ENCODE measurements at places on chromosomes 4 and X. TPM values are rescaled to one million over a fixed set of nuclear protein-coding genes. Genes with fewer than 3 reads are reported as not detected.

- no peak overlapping the region for H3K4me3 ChIP-seq
- H3K27me3 ChIP-seq, result no peaks in the 10 kb centered on the region
- H3K4me1 ChIP-seq, result no peaks in the 10 kb centered on the region
- no peak for DNase-seq
- H3K36me3 ChIP-seq, result no peaks in the 10 kb centered on the region
Observed at GRCh38 chrX:148915474-148915873, 415.1 kb downstream of the AFF2 start.

DNA sequence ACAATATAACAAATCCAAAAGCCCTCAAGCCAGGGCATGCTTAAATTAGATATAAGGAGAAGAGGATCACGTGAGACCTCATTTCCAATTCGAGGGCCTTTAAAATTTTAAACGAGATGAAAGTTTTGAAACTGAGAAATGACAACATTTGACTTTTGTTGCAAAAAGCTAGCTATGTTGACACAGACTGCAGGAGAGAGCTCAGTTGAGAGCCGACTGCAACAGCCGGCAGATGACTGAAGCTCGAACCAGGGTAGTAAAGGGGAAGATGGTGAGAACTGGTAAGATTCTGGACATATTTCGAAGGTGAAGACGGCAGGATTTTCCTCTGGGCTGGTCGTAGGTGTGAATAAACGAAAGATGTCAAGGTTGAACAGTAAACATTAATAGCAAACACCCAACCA lies 773 bp downstream of the PRMT9 start:
- peaks cover 39% of the 10 kb centered on the region for H3K4me1 ChIP-seq
- peak; percentile 21 for DNase-seq
- peak overlapping the region; percentile 98 for H3K4me3 ChIP-seq
- H3K27me3 ChIP-seq, result no peaks in the 10 kb centered on the region
- H3K27ac ChIP-seq, result peak overlapping the region; percentile 93

GRCh38 chr4:15501941-15502340 lies 32.3 kb downstream of the CC2D2A start:
- H3K4me1 ChIP-seq, result peaks cover 37% of the 10 kb centered on the region
- no peak for DNase-seq
- peaks cover 2% of the 10 kb centered on the region for H3K27me3 ChIP-seq
- H3K36me3 ChIP-seq, result peaks cover 22% of the 10 kb centered on the region

GRCh38 chrX:139204898-139205667 lies 325.5 kb upstream of the F9 start:
- no peak for DNase-seq
- peak overlapping the region; percentile 61 for H3K4me3 ChIP-seq
- H3K4me1 ChIP-seq, result no peaks in the 10 kb centered on the region

DNA sequence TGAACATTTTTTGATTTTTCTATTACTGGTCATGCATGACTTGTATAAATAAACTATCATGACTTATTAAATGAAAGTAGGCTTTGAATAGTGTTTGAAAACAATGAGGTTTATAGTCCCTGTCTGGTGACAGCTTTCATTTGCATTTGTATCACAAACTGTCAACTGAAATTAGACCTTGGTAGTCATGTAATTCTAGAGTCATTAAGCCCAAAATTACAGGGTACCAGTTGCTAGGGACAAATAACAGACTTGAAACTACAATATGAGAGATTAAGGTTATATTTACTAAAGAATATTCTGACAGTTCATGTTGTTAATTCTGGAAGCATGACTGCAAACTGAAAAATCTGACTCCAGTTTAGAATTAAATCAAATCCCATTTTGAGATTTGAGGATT lies 9.2 kb upstream of the VAMP7 start:
- H3K4me1 ChIP-seq, result peaks cover 6% of the 10 kb centered on the region
- H3K36me3 ChIP-seq, result no peaks in the 10 kb centered on the region
- peaks cover 5% of the 10 kb centered on the region for H3K27me3 ChIP-seq
- H3K4me3 ChIP-seq, result no peak overlapping the region
- no peak for DNase-seq

Gene LAP3
- total RNA-seq, result 56.5 TPM

Gene ARL9
- not detected for total RNA-seq

- H3K4me1 ChIP-seq, result no peaks in the 10 kb centered on the region
- no peaks in the 10 kb centered on the region for H3K36me3 ChIP-seq
- H3K27me3 ChIP-seq, result no peaks in the 10 kb centered on the region
- H3K4me3 ChIP-seq, result no peak overlapping the region
- DNase-seq, result no peak
Observed at GRCh38 chr4:64402684-64403083, 6.6 kb downstream of the TECRL start.

DNA sequence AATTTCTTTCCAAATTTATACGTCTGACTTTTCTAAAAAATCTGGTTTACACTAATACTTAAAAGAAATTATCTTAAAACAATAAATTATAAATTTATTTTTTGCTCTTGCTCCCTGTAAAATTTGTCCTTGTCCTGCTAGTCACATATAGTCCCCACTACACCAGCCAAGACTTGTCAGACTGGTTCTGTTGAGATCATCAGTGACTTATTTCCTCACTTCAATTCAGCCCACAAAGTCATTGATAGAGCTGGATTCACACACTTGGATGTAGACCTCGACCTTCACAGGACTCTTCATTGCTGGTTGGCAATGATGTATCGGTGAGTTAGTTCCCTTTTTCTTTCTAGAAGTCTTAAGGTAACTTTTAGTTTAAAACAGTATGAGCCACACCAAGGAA lies at the start of gene TMPRSS11E:
TMPRSS11E (plus strand) TSS at position 263 of the 400 bp plus-strand sequence; CDS start at position 313, 50 bp downstream.
- H3K4me1 ChIP-seq, result no peaks in the 10 kb centered on the region
- H3K36me3 ChIP-seq, result no peaks in the 10 kb centered on the region
- H3K4me3 ChIP-seq, result no peak within 1 kb of the TSS
- no peak within 1 kb of the TSS for H3K27ac ChIP-seq
- peaks cover 1% of the 10 kb centered on the region for H3K27me3 ChIP-seq

DNA sequence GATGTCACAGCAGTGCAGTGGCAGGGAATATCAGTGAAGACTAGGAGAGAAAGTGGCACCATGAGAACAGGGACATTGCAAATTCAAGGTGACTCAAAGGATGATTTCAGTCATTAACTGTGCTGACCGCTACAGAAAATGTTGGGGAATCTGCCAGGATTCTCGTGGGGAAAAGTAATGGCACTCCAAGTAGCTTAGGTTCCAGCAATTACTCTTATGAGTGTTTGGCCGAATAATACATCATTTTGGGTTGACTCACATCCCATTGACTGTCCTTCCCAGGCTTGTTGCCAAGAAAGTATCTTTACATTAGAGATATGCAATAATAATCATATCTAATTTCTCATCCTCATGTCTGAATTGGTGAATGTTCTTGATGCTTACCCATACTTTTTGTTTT lies 1411.1 kb upstream of the PCDH7 start:
- peaks cover 49% of the 10 kb centered on the region for H3K4me1 ChIP-seq
- no peaks in the 10 kb centered on the region for H3K27me3 ChIP-seq
- peak overlapping the region; percentile 65 for H3K4me3 ChIP-seq

- no peaks in the 10 kb centered on the region for H3K36me3 ChIP-seq
- H3K27me3 ChIP-seq, result peaks cover 3% of the 10 kb centered on the region
- peaks cover 12% of the 10 kb centered on the region for H3K4me1 ChIP-seq
- no peak for DNase-seq
- H3K4me3 ChIP-seq, result no peak overlapping the region
- no peak overlapping the region for H3K27ac ChIP-seq
Observed at GRCh38 chrX:118493016-118493415, 2.6 kb upstream of the DOCK11 start.

- peak; percentile 12 for DNase-seq
- peak overlapping the region; percentile 96 for H3K4me3 ChIP-seq
- H3K27me3 ChIP-seq, result peaks cover 4% of the 10 kb centered on the region
- H3K27ac ChIP-seq, result peak overlapping the region; percentile 84
- no peaks in the 10 kb centered on the region for H3K36me3 ChIP-seq
Observed at GRCh38 chr4:110196871-110197528, 1.4 kb downstream of the ELOVL6 start.

DNA sequence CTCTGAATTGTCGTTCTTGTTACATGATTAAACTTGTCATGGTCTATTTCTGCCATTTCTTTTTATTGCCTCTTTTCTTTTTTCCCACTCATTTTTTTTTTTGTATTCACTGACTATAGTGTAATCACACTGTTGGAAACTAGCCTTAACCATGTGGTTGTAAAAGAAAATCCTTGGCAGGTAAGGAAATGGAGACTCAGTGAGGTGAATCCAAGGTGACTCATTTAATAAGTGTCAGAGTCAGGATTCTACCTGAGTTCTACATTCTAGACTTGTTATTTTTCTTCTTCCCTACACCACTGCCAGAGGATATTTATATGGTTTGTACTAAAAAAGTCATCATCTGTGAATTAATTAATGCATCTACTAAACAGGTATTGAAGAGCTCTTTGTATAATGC lies 152.2 kb downstream of the CBLL2 start:
- no peaks in the 10 kb centered on the region for H3K4me1 ChIP-seq
- no peaks in the 10 kb centered on the region for H3K27me3 ChIP-seq
- H3K4me3 ChIP-seq, result no peak overlapping the region
- H3K27ac ChIP-seq, result no peak overlapping the region

DNA sequence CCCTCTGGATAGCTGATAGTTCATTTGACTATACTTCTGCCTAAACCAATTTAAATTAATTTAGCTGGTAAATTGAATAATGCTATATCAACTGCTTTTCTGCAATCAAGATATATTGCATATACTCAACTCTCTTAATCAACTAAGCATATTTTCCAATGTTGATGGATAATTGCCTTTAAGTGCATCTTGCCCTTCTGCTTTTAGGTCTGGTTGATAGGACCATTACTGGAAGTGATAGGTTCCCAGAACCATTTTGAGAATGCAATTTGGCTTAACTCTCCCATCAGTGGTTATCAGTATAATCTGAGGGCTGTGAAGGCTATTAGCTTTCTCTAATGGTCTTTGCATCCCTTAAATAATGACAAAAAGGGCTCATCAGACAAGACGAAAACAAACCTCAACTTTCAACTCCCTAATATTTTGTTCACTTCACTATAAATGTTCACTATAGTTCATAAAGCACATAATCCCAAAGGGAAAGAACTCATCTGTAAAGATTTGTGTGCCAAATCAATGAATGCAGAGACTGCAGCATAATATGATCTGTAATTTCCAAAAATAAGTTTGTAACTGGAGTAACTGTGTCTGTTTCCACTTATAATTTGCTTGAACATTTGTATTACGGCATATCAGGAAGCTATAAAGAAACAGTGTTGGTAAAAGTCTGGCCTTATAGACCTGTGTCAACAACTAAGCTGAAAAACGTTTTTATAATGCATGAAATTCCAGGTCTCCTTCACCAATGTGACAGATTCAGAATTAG lies 273.6 kb downstream of the FBXO8 start:
- H3K36me3 ChIP-seq, result no peaks in the 10 kb centered on the region
- no peak overlapping the region for H3K27ac ChIP-seq
- no peaks in the 10 kb centered on the region for H3K27me3 ChIP-seq
- no peak for DNase-seq

Gene CCDC110
- not detected for total RNA-seq

- H3K27me3 ChIP-seq, result no peaks in the 10 kb centered on the region
- no peak for DNase-seq
- H3K27ac ChIP-seq, result no peak overlapping the region
- H3K4me1 ChIP-seq, result no peaks in the 10 kb centered on the region
- no peaks in the 10 kb centered on the region for H3K36me3 ChIP-seq
Observed at GRCh38 chr4:109183931-109184490, 118.4 kb downstream of the COL25A1 start.

DNA sequence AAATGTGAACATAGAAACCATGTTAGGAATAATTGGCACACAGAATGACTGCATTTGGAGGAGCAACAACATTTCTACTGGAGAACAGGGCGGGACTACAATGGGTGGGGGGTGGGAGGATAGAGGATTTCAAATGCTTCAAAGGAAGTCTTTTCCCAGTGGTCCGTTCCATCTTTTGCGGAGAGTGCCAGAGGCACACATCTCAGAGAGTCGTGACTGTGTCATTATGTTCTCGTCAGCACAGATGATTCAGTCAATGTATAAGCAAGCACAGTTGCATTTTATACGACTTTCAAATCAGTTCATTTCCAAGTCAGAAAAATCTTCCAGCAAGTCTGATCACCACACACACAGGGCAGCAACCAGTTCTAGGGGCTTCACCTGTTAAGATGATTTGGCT lies 22.7 kb upstream of the GPR50 start:
- H3K4me3 ChIP-seq, result peak overlapping the region; percentile 22
- no peaks in the 10 kb centered on the region for H3K36me3 ChIP-seq
- peaks cover 8% of the 10 kb centered on the region for H3K4me1 ChIP-seq
- no peak for DNase-seq
- H3K27me3 ChIP-seq, result peaks cover 2% of the 10 kb centered on the region
- H3K27ac ChIP-seq, result no peak overlapping the region

DNA sequence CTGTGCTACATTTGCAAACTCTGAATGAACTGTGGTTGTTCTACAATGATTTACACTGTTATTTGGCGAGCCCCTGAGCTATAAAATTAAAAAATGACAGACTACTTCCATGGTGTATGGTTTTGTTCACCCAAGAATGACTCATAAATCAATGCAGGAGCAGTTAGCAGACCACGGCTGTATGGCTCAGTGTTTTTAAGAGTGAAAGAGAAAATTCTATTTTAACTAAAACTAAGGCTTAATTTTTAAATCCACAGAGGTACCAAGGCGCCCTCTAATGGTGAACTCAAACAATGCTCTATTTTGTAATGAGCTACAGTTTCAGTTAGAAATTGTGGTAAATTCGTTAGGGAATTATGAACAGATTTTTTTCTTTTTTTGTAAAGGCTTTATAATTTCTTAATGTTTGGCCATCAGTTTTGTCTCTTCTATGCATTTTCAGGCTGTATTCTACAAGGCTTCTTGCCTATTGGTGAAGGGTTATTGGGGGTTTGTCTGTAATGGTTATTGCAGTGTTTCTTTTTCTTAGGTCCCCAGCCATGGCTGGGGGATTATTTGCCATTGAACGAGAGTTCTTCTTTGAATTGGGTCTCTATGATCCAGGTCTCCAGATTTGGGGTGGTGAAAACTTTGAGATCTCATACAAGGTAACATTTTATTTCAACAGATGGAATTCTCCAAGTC lies 32.5 kb downstream of the HMGB2 start:
- no peaks in the 10 kb centered on the region for H3K36me3 ChIP-seq
- H3K27ac ChIP-seq, result no peak overlapping the region
- H3K4me3 ChIP-seq, result no peak overlapping the region
- DNase-seq, result peak; percentile 26

- H3K27me3 ChIP-seq, result peaks cover 20% of the 10 kb centered on the region
- no peak overlapping the region for H3K4me3 ChIP-seq
- peaks cover 20% of the 10 kb centered on the region for H3K4me1 ChIP-seq
- no peak overlapping the region for H3K27ac ChIP-seq
Observed at GRCh38 chr4:52560844-52561280, 98.2 kb downstream of the USP46 start.

Measured in HFFc6 (cell line).